ENCODE measurements at places on chromosomes 13 and 19.

GRCh38 chr13:109787135-109787954 is 962 bp upstream of the IRS2 start:
- DNase-seq = no peak

GRCh38 chr13:110166598-110166997 is 140.4 kb downstream of the COL4A1 start:
- no peak for DNase-seq

DNA sequence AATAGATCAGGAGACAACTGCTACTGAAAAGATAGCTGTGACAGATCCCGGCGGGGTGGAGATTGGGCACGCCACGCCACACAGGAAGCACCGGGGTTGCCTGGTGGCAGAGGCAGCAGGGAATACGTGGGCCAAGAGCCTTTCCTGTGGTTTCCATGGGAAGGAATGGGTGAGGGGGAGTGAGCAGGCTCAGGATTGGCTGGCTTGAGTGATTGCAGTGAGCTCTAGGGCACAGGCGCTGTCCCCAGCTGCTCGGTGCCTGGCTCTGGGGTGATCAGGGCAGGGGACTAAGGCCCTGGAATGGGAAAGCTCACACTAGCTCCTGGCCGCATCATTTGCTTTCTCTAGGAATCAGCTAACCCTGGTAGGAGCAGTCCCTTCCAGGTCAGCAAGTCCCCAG is 166.1 kb downstream of the USP12 start:
- DNase-seq = no peak

DNA sequence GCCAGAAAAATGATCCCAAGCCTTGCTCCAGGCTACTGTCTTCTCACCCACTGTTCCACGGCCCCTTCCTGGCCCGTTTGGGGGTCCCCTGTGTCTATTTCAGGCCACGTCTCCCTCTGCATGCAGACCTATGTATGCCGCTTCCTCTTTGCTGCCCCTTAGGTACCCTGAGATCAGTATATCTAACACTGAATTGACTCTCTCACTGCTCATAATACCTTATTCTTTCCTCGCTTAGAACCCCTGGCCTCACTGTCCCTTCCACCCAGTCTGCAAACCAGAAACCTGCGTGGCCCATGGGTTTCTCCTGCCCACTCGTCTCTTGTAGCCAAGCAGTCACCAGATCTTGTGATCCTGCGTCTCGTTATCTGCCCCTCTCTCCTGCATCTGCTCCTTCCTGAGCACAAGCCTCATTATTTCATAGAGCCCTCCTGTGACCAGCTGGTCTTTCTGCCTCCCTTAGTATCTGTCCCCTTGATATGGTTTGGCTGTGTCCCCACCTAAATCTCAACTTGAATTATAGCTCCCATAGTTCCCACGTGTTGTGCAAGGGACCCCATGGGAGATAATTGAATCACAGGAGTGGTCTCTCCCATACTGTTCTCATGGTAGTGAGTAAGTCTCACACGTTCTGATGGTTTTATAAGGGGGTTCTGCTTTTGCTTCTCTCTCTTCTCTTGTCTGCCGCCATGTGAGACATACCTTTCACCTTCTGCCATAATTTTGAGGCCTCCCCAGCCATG is 109.0 kb upstream of the RNF113B start:
- no peak for DNase-seq

- no peak for DNase-seq
These were observed 586.8 kb downstream of the TBC1D4 start for GRCh38 chr13:74895042-74895796.

DNA sequence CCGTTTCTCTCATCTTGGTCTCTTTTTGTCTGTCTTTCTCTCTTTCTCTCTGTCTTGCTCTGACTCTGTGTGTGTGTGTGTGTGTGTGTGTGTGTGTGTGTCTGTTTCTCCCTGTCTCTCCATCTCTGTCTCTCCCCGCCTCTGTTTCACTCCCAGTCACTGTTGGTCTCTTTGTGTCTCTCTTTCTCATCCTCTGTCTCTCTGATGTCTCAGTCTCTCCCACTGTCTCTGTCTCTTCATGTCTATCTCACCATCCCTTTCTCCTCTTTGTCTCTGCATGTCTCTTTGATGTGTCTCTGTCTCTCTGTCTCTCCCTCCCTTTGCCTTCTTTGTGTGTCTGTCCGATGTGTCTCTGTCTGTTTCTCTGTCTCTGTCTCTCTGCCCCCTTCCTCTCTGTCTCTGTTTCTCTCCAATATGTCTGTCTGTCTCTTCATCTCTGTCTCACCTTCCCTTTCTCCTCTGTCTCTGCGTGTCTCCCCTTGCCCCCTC is 2.5 kb downstream of the NFIC start:
- no peak for DNase-seq

DNA sequence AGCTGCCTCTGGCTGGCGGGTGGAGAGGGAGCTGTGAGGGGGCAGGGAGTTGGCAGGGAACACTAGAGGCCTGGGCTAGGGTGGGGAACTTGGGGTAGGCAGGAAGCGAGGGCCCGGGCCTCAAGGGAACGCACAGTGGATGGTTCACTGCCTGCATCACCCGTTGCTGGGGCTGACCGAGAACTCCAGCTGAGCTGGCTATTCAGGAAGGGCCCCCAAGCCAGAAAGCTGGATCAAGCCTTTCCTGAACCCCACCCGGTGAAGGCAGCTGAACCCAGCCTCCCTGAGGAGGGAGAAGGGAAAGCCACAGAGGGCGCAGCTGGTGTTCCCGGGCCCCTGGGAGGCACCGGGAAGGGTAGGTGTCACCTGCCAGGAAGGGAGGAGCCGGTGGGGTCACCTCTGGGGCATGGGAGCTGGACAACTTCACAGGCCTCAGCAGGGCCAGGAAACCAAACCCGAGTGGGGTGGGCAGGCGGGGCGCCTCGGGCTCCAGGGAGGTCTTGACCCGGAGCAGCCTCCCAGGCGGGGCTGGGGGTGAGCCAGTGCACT is 13.9 kb downstream of the PALM start:
- no peak for DNase-seq

DNA sequence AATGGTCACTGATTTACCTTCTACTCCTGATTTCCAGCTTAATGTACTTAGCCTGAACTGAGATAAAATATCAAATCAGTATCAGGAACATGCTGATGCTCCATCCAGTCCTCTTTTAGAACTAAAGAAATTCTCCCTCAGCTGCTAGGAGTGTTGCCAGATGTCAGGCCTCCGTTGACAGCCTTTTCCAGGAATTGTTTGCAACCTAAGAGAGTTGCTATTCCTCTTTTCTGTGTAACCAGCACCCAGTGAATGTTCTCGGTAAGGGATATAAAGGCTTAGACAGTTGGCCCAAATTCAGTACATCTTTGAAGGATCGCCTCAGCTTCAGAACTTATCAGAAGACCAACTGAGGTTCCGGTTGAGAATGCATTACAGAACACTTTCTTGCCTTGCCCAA is 559.0 kb downstream of the PCDH17 start:
- no peak for DNase-seq

DNA sequence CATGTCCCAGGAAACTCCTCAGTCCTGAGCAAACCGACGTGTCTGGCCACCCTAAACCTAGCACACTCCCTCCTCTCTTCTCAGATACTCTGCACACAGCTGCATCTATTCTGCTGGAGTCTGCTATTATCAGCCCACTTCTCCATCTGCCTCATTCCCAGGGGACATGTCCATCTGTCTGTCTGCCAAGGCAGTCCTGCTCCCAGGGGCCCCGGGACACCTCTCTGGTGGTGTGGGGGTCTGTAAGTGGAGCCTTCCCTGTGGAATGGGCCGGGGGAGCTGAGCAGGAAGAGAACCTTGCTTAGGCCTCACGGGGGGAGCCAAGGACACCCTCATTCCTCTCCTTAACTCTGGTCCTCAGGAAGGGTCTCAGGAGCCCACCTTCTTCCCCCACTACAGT is 72.7 kb downstream of the ERICH6B start:
- DNase-seq = no peak

- no peak for DNase-seq
These were observed 50.9 kb upstream of the ATP12A start for GRCh38 chr13:24629320-24629719.

- DNase-seq = no peak
These were observed 324.1 kb upstream of the KLHL1 start for GRCh38 chr13:70432276-70432805.

DNA sequence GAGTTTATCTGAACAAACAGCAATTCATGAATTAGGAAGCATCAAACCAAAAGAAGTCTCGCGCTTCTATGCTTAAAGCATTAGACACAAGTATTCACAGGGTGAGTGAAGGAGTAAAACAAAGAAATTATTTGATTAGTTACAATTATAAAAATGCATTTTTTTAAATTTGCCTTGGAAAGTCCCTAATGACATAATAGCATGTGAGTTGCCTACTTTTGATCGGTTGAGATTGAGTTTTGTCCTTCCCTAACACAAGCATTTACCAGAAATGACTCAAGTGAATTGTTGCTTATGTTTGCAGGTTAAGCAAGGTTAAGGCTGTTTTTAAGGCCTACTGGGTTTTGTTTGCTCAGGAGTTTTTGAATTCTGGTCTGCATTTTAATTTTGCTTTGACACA is 389 bp upstream of the ZNF649 start:
- DNase-seq = no peak

DNA sequence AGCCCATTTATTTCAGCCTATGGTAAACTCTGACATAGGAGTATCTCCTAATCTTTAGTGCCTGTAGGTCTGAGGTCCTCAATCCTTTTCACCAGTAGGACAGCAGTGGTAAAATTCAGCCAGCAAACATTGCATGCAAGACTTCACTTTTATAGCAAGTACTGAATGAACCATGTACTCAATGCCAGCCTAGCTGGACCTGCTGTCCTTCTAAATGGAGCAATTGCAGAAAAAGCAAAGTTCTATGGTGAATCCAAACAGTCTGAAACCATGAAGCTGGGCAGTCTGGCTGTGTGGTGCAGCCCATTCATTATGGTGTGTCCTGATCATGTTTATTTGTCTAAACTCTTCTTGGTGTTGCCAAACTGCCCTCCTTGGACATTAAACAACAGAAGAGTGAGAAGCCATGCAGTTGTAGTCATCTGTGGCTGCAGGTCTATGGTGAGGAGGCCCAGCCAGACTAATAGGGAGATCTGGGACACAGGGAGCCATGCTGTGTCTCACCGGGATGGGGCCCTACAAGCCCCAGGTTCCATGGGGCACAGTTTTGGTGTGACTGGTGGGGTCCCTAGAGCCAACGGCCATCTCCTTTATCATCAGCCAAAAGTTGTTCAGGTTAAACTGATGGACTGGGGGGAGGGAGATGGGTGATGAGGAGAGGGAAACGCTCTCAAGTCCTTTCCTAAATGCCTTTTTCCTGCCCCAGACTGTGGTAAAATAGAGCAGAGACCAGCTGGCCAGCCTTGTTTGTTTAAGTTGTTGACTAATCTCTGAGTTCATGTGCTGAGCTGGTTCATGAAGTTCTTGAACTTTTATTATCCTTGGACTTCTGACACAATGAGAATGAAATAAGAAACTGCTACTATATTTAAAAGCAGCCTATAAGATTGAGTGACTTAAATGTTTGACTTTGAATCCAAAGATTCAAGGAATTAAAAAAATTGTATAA is 20.6 kb upstream of the TNFSF11 start:
- DNase-seq = no peak

DNA sequence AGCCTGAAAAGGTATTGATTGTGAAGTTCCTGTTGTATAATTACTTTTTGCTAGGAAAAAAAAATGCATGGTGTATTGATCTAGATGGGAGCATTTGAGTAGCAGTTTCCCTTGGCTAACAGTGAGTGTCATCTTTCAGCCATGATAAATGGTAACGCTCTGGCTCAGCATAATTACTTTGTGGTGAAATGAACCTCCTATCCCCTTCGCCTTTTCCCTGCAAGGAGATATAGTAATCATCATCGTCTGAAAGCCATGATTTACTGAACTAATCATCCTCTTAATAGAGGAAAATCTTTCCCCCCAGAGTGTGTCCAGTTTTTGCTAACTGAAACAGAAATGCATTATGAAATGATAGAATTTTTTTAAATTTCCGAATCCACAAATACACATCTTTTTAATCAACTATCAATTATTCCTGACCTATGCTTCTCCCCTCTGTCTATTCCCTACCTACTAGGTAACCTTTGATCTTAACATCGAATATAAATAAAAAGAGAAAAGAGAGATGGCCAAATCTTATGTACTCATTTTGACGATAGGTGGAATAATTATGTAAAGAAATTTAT is 88.7 kb downstream of the MAB21L1 start:
- DNase-seq = no peak

DNA sequence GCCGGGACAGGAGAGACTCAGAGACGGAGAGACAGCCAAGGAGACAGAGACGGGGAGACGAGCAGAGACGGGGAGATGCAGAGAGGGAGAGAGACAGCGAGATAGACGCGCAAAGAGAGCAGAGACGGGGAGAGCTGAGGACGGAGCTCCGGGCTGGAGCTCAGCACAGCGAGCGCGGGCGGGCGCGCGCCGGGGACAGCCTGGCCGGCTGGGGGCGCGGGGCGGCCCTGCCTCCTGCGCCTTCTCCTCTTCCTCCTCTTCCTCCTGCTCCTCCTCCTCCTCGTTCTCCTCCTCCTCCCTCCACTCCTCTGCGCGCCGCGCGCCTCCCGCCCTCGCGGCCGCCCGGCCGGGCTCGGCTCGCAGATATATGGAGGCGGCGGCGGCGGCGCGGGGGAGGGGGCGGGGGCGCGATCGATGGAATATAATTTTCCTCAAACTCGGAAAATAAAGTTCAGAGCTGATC is at the start of gene ERFL:
Gene ERFL (minus strand): TSS at position 229 of the 463 bp plus-strand sequence. CDS start 15,530 bp downstream, outside the sequence.
- no peak for DNase-seq

GRCh38 chr13:101835920-101836319 is 383.4 kb downstream of the ITGBL1 start:
- no peak for DNase-seq

DNA sequence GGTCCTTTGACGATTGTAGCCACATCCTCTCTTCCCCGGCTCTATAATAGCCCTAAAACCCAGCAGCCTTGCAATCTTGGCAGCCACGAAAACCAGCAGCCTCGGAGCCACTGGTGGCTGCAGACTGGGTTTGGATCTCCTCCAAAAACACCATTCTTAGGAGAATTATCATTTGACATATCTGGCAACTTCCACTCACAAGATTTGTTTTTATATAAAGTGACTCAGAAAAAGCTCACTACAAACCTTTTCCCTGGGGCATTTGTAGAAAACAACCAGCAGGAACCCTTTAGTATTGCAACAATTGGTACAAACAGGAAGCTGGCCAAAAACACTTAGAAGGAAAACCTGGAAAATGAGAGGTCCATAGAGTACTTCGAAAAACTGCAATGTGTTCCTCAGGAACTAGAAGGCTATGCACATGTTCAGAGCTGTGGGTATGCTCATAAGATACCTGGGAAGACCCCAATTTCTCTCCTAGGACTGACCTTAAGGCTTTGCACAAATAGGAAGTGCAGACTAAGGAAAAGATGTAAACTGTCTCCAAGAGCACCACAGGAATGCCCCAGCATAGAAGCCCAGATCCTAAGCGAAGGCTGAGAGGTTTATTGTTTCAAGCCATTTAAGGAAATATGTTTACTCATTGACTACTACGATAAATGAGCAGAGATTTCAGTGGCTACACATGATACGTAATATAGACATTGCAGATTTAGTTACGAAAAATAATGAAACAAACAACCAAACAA is 71.2 kb downstream of the MYO16 start:
- DNase-seq = no peak
